ENCODE measurements at places on chromosomes 4 and X. TPM values are rescaled to one million over a fixed set of nuclear protein-coding genes. Genes with fewer than 3 reads are reported as not detected.

DNA sequence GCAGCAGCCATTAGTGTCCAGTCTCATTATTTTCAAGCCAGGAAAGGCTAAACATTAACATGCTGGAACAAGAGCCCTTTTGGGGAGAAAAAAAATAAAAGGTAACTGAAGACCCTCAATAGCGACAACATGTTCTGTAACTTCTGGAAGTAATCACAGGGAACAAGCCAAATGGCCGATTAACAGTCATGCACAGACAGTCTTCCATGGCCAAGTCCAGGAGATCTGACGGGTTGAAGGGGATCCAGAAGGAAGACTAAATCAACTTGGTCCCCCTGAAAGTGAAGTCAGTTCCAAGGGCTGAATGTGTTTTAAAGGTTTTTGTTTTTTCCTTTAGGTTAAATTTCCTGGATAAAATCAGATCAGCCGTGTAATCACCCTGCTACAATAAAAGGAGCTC is 52.5 kb downstream of the LNX1 start:
- no peak overlapping the region for H3K27ac ChIP-seq
- DNase-seq: no peak
- H3K4me1 ChIP-seq: peaks cover 42% of the 10 kb centered on the region
- no peaks in the 10 kb centered on the region for H3K36me3 ChIP-seq

DNA sequence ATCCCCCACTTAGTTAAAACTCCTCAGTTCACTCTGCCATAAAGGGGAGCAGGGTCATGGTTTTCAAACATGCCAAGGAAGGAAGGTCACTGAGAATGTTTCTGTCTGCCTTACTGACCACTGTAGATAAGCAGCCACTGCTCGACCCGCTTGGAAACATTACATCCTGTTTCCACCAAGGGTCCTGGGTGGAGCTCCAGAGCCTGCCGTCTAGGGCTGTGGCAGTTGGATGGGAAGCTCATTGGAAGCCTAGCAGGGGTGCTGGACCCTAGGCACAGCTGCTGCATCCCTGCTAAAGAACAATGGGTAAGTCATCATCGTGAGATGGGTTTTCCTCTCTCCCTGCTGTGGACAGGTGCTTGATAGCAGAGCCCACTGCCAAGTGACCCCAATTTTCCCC is 76.0 kb upstream of the SRD5A3 start:
- H3K27me3 ChIP-seq: peaks cover 43% of the 10 kb centered on the region
- H3K4me1 ChIP-seq: no peaks in the 10 kb centered on the region
- H3K27ac ChIP-seq: no peak overlapping the region
- no peak for DNase-seq

- no peaks in the 10 kb centered on the region for H3K4me1 ChIP-seq
- H3K36me3 ChIP-seq: no peaks in the 10 kb centered on the region
- H3K27ac ChIP-seq: no peak overlapping the region
- H3K4me3 ChIP-seq: no peak overlapping the region
- no peak for DNase-seq
These were observed 9.9 kb downstream of the BEND4 start for GRCh38 chr4:42142591-42142990.

- peaks cover 7% of the 10 kb centered on the region for H3K4me1 ChIP-seq
- H3K27me3 ChIP-seq: no peaks in the 10 kb centered on the region
- no peak for DNase-seq
- H3K4me3 ChIP-seq: no peak overlapping the region
These were observed 88.3 kb downstream of the CLCN4 start for GRCh38 chrX:10244915-10245622.

GRCh38 chrX:110430293-110431076 is 71.8 kb downstream of the RTL9 start:
- H3K27me3 ChIP-seq: peaks cover 69% of the 10 kb centered on the region
- no peak for DNase-seq
- no peaks in the 10 kb centered on the region for H3K36me3 ChIP-seq
- H3K27ac ChIP-seq: no peak overlapping the region
- no peaks in the 10 kb centered on the region for H3K4me1 ChIP-seq

- DNase-seq: peak; percentile 84
- peaks cover 24% of the 10 kb centered on the region for H3K4me1 ChIP-seq
- H3K27me3 ChIP-seq: no peaks in the 10 kb centered on the region
- H3K27ac ChIP-seq: peak within 1 kb of the TSS; percentile 82
- peaks cover 5% of the 10 kb centered on the region for H3K36me3 ChIP-seq
These were observed at the start of gene PABPC4L for GRCh38 chr4:134201216-134202161. PABPC4L (minus strand) TSS chr4:134201789; CDS start chr4:134201019, 770 bp downstream.

DNA sequence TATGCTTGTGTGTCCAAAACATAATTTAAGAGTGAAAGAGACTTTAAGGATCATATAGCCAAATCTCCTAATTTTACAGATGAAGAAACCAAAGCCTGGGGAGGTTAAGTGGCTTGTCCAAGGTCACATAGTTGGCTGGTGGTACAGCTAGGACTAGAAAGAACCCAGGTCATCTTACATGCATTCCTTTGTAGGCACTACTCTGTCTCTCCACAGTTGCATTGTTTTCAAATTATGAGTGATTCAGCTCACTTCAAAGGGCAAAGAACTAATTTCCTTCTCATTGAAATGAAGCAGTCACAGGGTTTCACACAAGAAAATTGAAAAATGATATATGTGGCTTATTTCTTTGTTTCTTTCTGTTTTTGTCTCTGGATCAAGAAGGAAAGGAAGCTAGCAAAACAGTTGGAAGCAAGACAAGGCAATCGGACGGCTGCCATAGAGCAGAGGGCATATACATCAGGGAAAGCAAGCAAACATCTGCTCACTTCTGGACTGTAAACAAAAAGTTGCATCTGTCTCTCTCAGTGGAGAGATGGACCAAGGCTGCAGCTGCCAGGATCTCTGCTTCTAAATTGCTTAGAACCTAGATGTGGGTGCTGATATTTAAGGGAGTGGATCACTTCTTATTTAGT is 107.5 kb upstream of the AMOT start:
- H3K4me3 ChIP-seq: no peak overlapping the region
- no peaks in the 10 kb centered on the region for H3K4me1 ChIP-seq
- H3K27me3 ChIP-seq: peaks cover 5% of the 10 kb centered on the region
- H3K36me3 ChIP-seq: no peaks in the 10 kb centered on the region

SLC34A2 gene
- not detected for total RNA-seq

ELOVL6 gene
- 9.0 TPM for total RNA-seq

UGT2A1 gene
- total RNA-seq: not detected

AMBN gene
- not detected for total RNA-seq

CT45A2 gene
- total RNA-seq: not detected
